Ascending aorta (tissue), 2 donors: ENCODE measurements at places on chromosomes 3 and 15.

- H3K36me3 ChIP-seq = no peaks in the 10 kb centered on the region
- peaks cover 3% of the 10 kb centered on the region for H3K4me1 ChIP-seq
- no peak overlapping the region for H3K27ac ChIP-seq
- no peak overlapping the region for H3K4me3 ChIP-seq
Observed at GRCh38 chr3:133938770-133939462, 43.2 kb upstream of the RAB6B start.

GRCh38 chr3:42853056-42853455 is 22.6 kb downstream of the CYP8B1 start:
- peak overlapping the region; percentile 71 for H3K27ac ChIP-seq
- H3K4me1 ChIP-seq = peaks cover 19% of the 10 kb centered on the region
- DNase-seq = no peak
- H3K4me3 ChIP-seq = no peak overlapping the region
- H3K36me3 ChIP-seq = no peaks in the 10 kb centered on the region
- no peaks in the 10 kb centered on the region for H3K27me3 ChIP-seq

DNA sequence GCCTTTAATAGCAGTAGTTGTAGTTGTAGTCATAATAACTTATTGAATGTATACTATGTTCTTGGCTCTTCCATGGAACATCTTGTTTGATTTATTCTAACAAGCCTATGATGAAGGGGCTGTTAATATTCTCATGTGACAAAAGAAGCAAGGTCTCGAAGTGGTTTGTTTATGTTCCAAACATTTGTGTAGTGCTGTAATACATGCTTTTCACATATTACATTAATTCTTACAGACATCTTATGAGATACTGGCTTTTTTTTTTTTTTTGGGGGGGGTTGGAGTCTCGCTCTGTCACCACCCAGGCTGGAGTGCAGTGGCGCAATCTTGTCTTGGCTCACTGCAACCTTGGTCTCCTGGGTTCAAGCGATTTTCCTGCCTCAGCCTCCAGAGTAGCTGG is 252.3 kb downstream of the PTPRG start:
- H3K36me3 ChIP-seq = no peaks in the 10 kb centered on the region
- H3K4me1 ChIP-seq = peaks cover 40% of the 10 kb centered on the region
- no peaks in the 10 kb centered on the region for H3K27me3 ChIP-seq
- DNase-seq = no peak

DNA sequence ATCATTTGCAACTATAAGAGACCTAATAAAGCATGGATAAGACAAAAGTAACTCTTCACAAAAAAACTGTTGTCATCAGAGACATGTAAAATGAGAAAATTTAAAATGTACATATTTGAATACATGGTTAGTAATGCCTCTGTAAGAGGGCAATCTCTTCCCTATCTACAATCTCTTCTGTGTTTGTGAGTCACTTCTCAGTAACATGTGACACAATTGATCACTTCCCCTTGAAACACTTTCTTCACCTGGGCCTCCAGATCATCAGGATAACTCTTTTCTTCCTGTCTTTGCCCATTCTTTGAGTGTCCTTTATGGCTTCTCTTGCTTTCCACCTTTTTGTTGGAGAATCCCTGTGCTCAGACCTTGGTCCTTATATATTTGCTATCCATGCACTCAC is 50.4 kb downstream of the TFDP2 start:
- no peaks in the 10 kb centered on the region for H3K27me3 ChIP-seq
- no peak for DNase-seq
- H3K36me3 ChIP-seq = no peaks in the 10 kb centered on the region
- H3K27ac ChIP-seq = no peak overlapping the region

- H3K27ac ChIP-seq = no peak overlapping the region
- no peaks in the 10 kb centered on the region for H3K4me1 ChIP-seq
- H3K4me3 ChIP-seq = no peak overlapping the region
- H3K27me3 ChIP-seq = no peaks in the 10 kb centered on the region
Observed at GRCh38 chr15:50257924-50258323, 7.6 kb downstream of the HDC start.

DNA sequence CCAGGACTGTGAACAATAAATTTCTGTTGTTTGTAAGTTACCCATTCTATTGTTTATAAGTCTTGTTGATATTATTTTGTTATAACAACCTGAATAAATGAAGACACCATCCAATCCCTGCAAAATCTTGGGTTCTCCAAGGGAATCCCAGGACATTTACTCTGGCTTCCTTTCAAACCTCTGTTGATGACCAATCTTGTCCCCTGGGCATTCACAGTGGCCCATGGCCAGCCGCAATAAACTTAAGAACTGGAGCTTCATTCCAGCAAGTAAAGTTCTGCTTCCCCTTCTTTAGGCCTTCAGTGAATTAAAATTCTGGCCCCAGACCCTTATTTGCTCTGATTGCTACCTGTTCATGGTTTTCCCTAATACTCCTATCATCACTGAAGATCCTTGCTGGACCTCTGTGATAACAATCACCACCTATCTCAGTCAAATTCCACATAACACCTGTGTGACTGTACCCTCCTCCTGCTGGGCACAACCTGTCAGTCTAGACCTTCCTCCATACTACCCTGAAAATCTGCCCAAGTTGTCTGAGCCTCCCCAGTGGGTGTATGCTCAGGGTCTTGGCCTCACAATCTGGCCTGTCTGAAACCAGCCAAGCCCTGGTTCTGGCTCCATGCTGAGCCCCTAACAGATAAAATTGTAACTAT is 153.1 kb downstream of the SEMA6D start:
- peaks cover 3% of the 10 kb centered on the region for H3K4me1 ChIP-seq
- no peaks in the 10 kb centered on the region for H3K27me3 ChIP-seq
- H3K36me3 ChIP-seq = no peaks in the 10 kb centered on the region
- no peak overlapping the region for H3K4me3 ChIP-seq

GRCh38 chr3:39350714-39351113 is 21.2 kb downstream of the CCR8 start:
- no peaks in the 10 kb centered on the region for H3K27me3 ChIP-seq
- H3K36me3 ChIP-seq = no peaks in the 10 kb centered on the region
- H3K4me3 ChIP-seq = no peak overlapping the region
- H3K27ac ChIP-seq = no peak overlapping the region
- DNase-seq = no peak

GRCh38 chr3:81585056-81585455 is 176.4 kb downstream of the GBE1 start:
- no peaks in the 10 kb centered on the region for H3K27me3 ChIP-seq
- H3K4me1 ChIP-seq = no peaks in the 10 kb centered on the region
- DNase-seq = no peak
- no peak overlapping the region for H3K4me3 ChIP-seq

DNA sequence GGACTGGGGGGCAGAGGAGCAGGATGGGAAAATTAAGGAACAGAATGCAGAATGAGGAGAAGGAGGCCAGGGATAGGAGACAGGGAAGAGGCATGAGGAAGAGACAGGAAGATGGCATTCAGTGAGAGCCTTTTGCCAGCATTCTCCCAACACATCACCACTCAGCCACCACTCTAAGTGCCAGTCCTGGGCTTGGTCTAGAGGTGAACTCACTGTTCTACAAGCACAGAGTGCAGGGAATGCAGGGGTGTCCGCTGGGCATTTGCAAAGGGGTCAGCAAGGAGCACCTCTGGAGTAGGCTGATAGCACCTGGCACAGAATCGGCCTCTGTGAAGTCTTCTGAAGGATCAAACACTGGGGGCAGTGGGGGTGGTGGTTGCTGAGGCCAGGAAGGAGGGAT is 14.6 kb upstream of the IGDCC3 start:
- no peaks in the 10 kb centered on the region for H3K36me3 ChIP-seq
- H3K4me3 ChIP-seq = no peak overlapping the region
- peaks cover 8% of the 10 kb centered on the region for H3K27me3 ChIP-seq
- no peaks in the 10 kb centered on the region for H3K4me1 ChIP-seq
